ENCODE measurements at places on chromosomes 11 and 22.

DNA sequence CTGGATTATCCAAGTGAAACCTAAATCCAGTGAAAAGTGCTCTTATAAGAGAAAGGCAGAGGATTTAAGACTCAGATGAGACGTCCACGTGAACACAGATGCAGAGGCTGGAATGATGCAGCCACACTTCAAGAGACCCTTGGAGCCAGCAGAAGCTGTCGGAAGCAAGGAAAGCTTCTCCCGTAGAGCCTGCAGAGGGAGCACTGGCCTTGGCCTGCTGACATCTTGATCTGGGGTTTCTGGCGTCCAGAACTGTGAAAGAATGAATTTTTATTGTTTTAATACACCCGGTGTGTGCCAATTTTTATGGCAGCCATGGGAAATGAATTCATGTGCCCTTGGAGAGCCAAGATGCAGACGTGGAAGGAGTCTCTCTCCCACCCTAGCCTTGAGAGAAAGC is 407.0 kb upstream of the B3GAT1 start:
- no peak for DNase-seq

- no peak for DNase-seq
Observed at GRCh38 chr11:4087551-4087950, 7.0 kb upstream of the RRM1 start.

GRCh38 chr22:45413368-45414211 is at the start of the genes RIBC2 and SMC1B:
Gene RIBC2, plus strand, starts transcription at chr22:45413693. Its CDS starts 194 bp downstream, at chr22:45413887.
Gene SMC1B, minus strand, starts transcription at chr22:45413599. Its CDS starts 32 bp downstream, at chr22:45413567.
- peak; percentile 28 for DNase-seq

- DNase-seq, result peak; percentile 17
Observed at GRCh38 chr11:58513747-58514367, 6.0 kb upstream of the OR5B21 start.

- no peak for DNase-seq
Observed at GRCh38 chr11:47656260-47656885, 14.0 kb upstream of the MTCH2 start.
